Activated T-cell treated with anti-CD3 and anti-CD28 coated beads, Interleukin-2, amount 50 U/mL, for 48 hours (primary cell): ENCODE measurements at places on chromosomes 16 and 17.

- DNase-seq, result no peak
Measured at GRCh38 chr17:20924306-20924705, 118.5 kb downstream of the USP22 start.

DNA sequence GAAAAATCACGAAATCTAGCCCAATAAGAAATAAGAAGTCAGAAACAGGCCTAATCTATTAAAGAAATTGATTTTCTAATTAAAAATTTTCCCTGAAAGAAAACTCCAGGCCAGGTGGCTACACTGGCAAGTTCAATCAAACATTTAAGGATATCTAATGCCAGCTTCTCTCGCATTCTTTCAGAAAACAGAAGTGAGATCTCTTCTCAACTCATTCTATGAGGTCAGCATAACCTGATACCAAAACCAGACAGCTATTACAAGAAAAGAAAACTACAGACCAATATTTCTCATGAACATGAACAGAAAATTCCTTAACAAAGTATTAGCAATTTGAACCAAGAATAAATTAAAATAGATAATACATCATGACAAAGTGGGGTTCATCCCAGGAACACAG lies 52.4 kb downstream of the AXIN2 start:
- DNase-seq, result no peak

DNA sequence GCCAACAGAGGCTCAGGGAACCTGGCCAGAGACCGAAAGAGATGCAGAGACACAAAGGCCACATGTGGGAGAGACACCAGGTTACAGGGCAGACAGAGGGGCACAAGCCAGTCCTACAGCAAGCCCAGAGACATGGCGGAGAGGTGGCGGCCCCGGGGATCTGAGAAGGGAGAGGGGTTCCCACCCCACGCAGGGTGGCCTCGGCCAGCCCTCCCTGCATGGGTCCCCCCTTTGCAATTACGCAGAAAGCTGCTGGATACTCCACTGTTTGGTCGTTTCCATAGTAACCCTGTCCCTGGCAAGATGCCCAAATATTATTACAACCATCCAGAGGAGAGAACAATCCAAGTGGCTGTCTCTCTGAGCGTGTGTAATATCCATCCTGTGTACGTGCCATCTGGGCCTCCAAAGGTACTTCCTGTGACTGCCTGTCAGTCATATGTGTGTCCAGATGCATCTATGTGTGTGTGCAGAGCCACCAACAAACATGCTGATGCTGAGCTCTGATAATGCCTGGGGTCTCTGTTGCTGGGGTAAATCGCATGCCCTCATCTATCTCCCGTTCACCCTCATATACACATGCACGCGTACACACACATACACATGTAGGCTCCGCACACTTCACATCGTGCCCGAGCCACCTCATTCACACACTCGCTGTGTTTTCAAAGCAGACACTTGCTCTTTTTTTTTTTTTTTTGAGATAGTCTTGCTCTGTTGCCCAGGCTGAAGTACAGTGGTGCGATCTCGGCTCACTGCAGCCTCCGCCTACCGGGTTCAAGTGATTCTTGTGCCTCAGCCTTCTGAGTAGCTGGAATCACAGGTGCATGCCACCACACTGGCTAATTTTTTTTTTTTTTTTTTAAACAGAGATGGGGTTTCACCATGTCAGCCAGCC lies 5.5 kb downstream of the PCGF2 start:
- no peak for DNase-seq

- no peak for DNase-seq
Measured at GRCh38 chr16:15515992-15516391, 81.6 kb downstream of the BMERB1 start.

GRCh38 chr17:47611372-47612350 lies 38.1 kb upstream of the KPNB1 start:
- no peak for DNase-seq
